Stimulated activated CD4-positive, alpha-beta T cell treated with anti-CD3 and anti-CD28 coated beads, Interleukin-1b, Interleukin-23, amount 100 ng/mL, for 1 hour (primary cell): ENCODE measurements at places on chromosomes 4 and X.

DNA sequence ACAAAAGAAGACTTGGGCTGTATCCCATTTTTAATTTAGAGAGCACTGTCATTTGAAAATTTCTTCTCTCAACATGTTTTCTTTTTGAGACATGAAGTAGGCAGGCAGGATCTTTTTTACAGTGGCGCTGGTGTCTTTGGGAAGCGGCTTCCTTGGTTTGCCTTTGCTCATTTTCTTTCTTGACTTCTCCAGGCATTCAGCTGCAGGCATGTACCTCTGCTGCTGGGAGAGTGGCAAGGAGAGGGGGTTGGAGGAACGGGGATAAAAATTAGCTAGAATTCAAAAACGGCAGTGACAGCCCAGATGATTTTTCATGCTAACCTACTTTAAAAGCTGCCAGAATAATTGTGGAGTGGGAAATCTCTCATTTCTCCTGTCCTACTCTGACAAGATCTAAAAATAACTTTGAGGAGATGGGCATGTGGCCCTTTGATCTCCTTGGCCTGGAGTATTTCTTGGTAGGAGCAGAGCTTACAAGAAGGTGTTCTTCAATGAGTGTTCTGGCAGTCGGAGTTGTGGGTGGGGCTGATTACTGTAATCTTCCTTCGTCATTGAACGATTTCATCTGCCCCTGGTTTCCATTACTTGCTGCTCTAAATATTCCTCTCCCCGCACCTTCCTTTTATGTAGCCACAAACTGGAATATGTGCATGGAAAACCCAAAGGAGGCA, 54.8 kb downstream of the TBL1X start:
- no peak for DNase-seq

- no peak for DNase-seq
These were observed 21.4 kb downstream of the CT47C1 start for GRCh38 chrX:119093991-119094735.

- no peak for DNase-seq
These were observed 18.2 kb downstream of the IL13RA1 start for GRCh38 chrX:118745570-118745969.

DNA sequence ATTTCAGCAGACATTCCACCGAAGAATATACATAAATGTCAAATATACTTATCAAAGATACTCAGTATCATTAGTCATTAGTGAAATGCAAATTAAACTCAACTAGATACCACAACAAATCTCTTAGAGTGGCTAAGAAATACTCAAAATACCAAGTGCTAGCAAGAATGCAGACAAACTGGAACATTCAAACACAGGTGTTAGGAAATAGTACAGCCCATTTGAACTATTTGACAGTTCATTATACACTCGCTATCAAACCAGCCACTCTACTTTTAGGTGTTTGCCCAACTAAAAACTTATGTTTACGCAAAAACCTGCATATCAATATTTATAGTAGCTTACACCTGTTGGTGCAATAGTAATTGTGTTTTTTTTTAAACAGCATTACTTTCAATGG, 8.8 kb downstream of the ADAM29 start:
- no peak for DNase-seq

DNA sequence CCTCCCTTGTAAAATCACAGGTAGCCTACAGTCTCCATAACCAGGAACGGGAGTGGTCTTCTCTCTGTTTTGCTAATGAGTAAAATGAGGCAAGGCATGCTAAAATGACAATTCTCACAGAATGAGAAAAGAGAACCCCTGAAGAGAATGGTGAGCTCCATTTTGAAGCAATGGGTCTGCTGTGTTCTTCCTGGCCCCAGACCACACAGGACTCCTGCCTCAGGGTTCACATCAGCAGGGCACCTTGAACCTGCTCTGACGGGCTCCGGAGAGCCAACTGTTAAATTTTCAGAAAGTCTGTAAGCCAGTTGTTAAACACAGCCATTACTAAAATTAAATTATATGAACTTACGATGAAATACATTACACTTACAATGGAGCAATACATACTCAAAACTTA, 32.1 kb upstream of the RBM47 start:
- no peak for DNase-seq

DNA sequence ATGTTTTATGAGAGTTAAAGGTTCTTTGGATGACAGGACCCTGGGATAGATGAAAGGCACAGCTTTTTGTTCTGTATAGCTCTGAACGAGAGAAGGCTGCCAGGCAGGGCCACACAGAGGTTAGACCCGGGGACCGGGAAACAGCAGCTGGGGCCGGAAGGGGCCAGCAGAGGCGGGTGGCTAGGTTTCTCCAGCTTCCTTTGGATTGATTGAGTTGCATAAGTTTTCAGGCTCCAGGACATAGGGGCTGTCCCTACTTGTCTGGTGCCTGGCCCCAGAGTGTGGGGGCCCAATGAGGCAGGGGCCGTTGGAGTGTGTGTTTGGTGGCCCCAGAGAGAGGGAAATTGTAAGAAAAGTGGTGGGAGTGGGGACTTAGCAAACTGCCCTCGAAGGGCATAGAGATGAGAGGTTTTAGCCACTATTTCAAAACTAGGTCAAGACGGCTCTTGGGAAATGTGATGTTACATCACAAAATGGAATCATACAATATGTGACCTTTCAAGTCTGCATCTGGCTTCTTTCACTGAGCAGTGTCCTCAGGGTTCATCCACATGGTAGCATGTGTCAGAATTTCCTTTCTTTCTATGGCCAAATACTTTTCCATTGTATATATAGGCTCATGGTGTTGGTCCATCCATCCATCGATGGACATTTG, 3.7 kb downstream of the ZFP92 start:
- no peak for DNase-seq

- DNase-seq, result no peak
These were observed 115.4 kb upstream of the NUDT6 start for GRCh38 chr4:123037804-123038203.

DNA sequence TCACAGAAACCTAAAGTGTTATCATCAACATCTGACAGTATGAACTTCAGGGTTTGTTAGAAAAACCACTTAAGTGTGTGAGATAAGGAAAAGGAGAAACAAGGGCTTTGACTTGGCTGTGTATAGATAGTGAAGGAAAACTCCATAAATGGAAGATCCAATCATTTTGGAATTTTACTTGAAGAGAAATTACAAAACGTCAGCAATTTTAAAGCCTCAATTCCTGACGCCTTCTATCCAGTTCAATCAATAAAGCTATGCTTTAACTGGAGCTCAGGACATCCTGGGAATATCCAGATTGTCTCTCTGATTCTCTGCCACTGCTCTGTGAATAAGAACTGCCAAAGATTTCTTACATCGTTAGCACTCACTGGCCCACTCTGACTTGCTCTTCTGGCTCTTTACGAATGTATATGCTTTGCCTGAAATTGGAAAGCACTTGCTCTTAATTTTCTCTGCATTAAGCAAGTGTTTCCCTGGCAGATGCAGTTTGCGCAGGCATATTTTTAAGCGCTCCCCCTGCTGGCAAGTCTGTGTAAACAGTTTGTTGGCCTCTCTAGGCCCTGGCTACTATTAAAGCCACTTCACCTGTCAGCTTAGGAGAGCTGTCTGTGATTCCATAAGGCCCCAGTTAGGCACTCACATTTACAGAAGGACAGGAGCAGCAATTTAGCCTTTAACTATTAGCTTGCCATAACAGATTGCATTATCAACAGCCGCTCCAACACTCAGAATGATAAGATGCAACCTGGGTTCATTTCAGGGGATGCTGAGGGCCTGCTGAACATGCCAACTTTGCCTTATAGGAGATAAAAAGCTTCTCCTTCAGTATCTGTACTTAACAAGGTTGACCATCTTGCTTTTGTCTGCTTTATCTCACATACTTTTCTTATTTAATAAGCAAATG, 251.4 kb upstream of the DDX53 start:
- peak; percentile 3 for DNase-seq

GRCh38 chr4:109040441-109040840, 262.0 kb downstream of the COL25A1 start:
- no peak for DNase-seq

DNA sequence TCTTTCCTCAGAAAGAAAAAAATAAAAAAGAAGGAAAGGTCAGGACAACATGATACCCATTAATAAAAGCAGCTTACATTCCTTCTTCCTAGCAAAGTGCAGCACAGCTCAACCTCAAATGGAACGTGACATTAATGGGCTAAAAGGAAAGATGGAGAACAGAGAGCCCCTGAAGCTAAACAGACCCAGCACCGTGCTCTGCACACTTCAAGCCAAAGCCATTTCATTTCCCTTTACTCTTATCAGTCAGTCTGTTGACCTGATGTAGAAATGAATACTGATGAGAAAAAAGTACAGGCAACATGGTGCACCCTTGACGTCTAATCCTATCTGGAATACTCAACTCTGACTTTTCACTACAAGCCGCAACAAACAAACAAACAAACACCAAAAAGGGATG, 57.7 kb upstream of the EDNRA start:
- no peak for DNase-seq

- no peak for DNase-seq
These were observed 4.2 kb upstream of the ARSD start for GRCh38 chrX:2933125-2933900.

DNA sequence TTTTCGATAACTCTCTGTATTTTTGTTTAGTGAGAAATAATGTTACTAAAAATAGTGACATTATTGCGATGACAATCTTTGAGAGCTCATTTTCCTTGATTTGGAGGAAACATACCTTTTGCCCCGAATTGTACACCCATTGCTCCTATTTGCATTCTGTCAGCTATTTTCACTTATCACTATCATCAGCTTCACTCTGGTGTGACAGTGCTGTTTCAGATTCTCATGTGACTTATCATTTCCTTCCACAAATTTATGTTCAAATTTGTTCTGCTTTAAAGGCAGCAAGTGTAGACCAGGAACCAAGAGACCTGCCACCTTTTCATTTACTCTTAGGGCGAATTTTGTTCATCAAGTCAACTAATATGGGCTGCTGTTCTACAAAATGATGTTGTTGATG, 179.4 kb downstream of the RBM46 start:
- no peak for DNase-seq

DNA sequence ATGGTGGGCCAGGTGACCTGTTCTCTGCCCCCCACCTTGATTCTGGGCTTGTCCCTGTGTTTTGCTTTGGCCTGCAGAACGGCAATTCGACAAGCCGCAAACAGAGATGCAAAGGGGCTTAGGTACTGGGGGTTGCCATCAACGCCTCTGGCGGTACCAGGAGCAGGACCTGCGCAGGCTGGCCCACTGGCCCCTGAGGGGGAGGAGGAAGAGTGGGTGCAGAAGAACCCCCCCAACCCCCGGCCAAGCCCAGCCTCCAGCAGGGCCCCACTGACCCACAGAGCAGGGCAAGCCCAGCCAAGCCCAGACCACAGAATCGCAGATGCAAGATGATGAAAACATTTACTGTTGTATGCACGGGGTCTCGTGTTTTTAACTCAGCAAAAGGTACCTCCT, 89.4 kb downstream of the PPP2R2C start:
- no peak for DNase-seq

DNA sequence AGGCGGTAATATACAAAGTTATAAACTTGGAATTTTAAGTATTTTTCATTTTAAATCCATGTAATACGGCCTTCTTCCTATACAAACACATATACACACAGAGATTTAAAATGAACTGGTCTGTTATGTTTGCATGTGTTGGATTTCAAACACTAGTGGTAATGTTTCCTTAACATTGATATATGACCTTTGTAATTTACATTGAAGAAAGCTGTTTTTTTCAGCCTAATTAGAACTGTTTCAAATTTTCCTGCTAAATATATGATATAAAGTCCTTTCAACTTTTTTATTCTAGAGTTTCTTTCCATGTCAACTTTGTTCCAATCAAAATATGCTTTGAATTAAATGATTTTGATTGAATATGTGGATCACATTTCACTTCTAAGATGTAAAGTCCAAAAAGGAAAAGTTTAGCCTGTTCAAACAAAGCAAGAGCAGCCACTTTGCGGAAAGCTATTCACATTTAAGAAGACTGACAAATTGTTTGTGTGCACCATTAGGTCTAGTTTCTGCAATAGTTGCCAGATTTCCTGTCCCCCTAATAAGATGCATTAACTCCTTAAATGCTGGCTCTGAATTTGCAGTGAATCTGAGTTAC, 226.0 kb upstream of the MAB21L2 start:
- DNase-seq, result no peak

- no peak for DNase-seq
These were observed 592.5 kb downstream of the PPARGC1A start for GRCh38 chr4:23297327-23297726.

GRCh38 chr4:27154706-27155105, 294.1 kb downstream of the STIM2 start:
- DNase-seq, result no peak

DNA sequence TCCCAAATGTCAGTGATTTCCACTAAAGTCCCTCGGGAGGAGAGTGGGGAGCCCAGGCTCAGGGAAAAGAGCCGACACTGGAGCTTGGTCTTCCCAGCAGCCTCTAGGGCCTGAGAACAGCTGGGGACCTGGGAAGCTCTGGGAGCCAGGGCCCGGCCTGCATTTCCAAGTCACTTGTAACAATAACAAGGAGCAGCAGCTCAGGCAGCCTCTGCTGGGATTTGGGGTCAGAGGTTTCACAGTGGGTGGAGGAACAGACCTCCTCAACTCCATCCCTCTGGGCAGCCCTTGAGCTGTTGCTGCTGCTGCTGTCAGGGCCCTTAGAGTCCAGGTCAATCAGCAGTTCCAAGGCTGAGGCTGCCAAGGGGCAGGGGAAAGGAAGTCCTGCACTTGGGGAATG, 11.1 kb downstream of the STARD8 start:
- no peak for DNase-seq

GRCh38 chr4:113289766-113290165, 240.3 kb downstream of the ANK2 start:
- no peak for DNase-seq

- DNase-seq, result no peak
These were observed 716 bp downstream of the KIT start for GRCh38 chr4:54658252-54659093.

DNA sequence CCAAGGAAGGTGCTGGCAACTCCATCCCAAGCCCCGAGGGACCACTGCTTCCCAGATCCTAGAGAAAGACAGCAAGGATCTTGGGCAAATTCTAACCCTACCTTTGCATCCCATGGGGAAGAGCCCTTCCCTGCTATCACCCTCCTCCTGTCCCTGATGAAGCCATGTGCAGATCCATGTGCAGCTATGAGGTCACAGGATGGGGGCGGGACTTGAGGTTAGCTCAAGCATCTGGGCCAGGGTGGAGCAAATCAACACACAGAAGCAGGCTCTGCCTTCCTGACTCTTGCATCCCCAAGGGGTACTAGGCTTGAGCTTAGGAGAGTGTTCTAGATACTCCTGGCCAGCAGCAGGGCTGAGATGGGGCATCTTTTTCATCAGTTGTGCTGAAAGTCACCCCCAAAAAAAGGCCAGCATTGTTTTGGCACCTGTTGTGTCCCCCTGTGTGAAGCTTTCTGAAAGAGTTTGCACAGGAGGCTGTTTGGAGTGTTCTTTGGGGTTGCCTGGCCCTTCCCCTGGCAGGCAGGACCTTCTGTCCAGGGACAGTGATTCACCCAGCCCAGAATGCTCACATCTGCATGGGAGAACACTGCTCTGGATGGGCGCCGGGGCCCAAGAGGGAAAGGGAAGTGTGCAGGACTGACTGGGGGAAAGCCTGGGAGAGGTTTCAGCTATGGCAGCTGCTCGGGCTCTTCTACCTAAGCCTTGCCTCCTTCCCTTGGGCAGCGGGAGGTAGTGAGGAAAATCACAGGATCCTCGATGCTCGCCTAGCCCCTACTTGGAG, 50.8 kb downstream of the PRPS1 start:
- no peak for DNase-seq
